Non-pigmented ciliary epithelial cell (primary cell): ENCODE measurements at places on chromosomes 6 and 20.

DNA sequence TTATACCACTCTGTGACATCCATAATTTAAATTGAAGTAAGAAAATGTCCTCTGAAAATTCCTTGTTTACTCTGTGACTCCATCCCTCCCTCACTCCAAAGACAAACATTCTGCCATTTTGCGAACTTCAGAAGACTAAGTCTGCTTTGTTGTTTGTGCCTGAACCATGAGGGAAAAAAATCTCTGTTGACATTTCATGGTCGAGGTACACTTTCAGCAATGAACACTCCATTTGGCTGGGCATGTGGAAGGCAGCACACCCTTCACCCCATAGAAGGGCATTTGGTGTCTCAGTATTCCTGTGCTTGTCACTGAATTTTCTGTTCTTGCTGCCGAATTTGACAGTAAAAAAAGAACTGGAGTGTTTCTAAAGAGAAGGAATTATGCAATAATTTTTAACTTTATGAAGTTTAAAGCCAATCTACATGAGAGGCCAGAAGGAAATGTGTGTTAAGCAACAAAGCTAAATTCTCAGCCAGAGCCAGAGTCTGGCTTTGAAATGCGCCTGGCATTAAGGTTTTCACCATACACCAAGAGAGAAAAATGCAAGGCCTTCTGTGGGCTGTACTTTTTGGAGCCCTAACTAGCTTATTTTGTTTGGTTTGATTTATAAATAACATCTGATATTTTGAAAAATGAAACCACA, 4.7 kb upstream of the PBOV1 start:
- no peak for DNase-seq

DNA sequence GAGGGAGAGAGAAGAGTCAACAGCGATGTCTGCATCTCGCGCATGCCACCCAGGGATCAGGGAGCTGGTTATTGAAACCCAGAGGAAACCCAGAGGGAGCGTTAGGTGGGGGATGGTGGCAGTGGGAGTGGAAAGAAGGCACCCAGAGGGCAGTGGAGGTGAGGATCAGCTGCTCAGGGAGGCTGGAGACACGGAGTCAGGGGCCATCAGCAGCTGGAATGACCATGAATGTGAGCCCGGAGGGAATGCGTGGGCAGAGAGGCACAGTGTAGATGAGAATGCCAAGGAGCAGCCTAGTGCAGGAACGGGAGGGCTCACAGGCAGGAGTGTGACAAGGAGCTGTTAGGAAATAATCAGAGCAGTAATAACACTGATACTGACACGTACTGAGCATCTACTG, 36.2 kb downstream of the RSPO4 start:
- DNase-seq: no peak

- DNase-seq: no peak
These were observed 83.1 kb downstream of the MYLK4 start for GRCh38 chr6:2667617-2668016.

DNA sequence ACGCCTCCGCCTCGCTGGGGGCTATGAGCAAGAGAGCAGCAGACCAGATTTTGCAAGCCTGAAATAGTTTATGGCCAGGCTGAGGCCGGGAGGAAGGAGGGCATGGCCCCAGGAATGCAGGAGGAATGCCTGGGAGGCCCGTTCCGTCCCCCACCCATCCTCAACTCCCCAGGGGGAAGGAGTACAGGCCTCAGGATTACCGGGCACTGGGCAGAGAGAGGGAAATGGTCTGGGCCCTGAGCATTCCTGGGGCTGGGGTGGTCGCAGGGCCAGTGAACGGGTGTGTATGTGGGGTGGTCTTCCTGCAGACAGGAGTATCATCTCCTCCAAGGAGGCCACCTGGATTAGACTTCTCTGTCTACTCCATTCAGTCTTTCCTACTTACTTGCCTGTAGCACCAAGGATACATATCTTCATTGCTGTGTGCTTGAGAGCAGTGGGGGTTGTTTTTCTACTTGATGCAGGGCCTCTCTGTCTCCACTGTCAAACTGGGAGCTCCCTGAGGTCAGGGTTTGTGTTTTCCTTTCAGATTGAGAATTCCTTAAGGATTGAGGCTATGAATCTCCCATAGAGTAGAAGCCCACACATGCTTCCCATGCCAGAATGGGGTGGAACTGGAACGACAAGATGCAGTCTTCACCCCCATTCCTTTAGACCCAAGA, 81.3 kb downstream of the VEGFA start:
- DNase-seq: peak; percentile 35

GRCh38 chr6:53426667-53427270, 78.0 kb upstream of the ELOVL5 start:
- DNase-seq: no peak
